Activated CD4-positive, alpha-beta T cell treated with anti-CD3 and anti-CD28 coated beads for 48 hours (primary cell): ENCODE measurements at places on chromosomes 6 and 20.

DNA sequence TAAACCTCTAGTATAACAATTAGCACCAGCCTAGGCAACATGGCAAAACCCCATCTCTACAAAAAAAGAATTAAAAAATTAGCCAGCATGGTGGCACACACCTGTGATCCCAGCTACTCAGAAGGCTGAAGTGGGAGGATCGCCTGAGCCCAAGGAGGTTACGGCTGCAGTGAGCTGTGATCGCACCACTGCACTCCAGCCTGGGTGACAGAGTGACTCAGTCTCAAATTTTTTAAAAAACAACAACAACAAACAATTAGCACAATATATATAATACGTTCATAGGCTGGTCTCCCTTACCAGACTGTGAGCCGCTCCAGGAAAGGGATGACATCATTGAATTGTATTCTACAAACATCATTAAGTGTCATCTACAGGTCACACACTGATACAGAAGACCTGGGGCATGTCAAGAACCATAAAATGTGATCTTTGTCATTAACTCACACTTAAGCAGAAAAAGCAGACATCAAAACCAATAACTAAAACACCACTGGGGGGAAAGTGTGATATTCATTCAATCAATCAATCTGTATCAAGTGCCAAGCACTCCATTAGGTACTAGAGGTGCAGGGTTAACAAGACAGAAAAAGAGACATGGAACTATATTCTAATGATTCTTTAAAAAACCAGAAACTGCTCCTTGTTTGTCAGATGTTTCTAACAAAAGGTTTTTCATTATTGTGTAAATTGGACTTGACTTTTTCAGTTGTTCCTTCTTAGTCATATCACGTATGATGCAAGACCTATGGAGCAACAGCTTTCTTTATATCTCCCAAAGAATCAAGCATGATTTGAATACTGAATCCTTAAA, 17.8 kb downstream of the MAP3K5 start:
- no peak for DNase-seq

DNA sequence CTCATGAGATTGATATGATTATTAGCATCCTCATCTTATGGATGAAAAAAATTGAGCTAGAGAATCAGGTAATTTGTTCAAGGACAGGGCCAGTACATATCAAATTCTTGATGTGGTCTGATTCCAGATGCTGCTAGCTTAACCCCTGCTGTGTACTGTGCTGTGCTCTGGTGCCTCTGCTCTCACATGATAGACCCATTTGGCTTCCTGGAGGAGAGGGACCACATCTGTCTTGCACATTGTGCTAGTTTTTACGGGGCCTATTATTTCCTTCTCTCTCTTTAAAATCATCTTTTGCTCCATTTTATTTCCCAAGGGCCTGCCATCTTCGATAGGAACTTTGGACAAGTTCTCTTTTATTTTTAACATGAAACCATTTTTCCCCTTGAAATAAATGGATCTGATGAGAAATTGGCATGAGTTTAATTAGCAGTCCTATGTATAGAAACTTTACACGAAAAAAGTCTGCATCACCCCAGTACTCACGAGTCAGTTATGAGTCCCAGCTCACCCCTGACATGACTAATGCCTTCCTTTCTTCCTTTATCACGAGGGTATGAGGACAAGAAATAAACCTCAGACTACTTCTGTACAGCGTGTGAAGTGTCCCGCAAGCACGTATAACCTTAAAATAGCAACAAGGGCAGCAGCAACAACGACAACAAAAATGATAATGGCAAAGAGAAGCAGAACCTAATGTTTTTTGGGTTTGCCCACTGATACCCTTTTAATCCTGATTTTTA, 26.5 kb downstream of the CD109 start:
- DNase-seq = peak; percentile 35

DNA sequence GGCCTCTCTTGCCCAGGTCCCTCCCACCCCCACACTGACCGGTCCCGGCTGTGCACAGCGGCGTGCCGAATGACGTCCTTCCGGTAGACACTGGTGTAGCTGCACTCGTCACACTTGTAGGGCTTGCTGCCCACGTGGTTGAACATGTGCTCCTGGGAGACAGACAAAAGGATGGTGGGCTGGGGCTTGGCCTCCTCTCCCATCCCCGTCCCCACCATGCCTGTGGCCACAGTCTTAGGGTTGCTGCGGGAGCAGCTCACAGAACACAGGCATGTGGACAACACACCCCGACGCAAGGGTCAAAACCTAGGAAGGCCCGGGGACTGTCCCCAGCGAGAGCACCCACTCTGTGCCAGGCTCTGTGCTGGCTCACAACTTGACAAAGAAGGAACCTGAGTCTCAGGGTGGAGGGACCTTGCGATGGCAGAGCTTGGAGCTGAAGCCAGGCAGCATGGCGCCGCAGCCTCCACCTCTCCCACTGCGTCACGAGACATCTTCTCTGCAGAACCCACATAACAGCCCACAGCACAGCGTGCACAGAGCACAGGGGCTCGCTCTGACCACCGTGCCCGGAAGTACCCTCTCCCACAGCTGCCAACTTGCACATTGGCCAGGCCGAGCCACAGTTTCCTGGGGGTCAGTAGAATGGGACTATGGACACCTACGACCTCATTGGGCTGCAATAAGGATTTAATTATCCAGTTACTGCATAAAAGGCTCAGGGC, 9.8 kb downstream of the ZNF335 start:
- no peak for DNase-seq

GRCh38 chr6:159555082-159555875, 137.8 kb downstream of the SOD2 start:
- no peak for DNase-seq

GRCh38 chr6:6105472-6106036, 98.8 kb upstream of the NRN1 start:
- DNase-seq = no peak

- peak; percentile 51 for DNase-seq
These were observed 172.2 kb downstream of the AIG1 start for GRCh38 chr6:143232849-143233248.

DNA sequence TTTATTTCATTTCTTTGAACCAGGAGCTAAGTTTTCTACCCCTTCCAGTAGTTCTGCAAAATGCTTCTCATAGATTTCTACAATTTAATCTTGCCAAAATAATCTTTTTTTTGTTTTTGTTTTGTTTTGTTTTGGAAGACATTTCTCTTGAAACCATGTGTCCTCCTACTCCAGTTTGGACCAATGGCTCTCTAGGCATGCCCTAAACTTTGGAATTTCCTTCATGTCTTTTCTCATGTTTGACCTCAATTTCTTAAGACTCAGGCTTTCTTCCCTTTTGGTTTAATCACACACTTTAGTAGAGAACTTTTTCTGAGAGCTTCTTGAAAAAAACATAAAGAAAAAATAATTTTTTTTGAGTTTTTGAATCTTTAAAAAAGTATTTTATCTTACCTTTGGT, 173.8 kb downstream of the GJA1 start:
- no peak for DNase-seq
